ENCODE measurements at places on chromosomes 2 and 18. TPM values are rescaled to one million over a fixed set of nuclear protein-coding genes. Genes with fewer than 3 reads are reported as not detected.

DNA sequence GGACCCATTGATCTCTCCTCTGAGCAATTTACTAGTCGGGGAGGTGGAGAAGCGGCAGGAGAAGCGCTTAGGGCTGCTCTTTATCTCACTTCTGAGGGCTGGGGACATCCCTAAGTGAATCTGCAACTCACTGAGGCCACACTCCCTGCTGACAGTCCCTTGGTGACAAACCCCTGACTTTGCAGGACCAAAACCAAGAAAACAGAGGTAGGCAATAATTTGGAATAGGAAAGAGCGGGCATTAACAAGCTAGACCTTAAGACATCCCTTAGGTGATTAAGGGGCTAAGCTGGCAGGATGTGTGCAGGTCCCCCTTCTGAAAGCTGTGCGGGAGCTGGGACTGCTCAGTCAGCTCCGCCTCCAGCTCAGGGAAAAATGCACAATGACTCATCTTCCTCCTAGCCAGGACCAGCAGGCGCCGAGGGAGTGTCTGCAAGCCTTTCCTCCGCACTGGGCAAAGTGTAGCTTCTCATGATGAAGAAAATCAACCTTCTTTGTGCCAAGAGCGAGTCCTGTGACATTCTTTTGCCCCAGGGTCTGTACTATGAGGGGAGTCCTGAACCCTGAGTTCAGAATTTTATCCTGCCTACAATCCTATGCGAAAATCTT is 63.3 kb downstream of the BOD1L2 start:
- peak; percentile 31 for DNase-seq

The TUBB8B gene
- total RNA-seq: not detected

- no peak for DNase-seq
These were observed 485 bp upstream of the GALNT3 start for GRCh38 chr2:165794536-165794928.

DNA sequence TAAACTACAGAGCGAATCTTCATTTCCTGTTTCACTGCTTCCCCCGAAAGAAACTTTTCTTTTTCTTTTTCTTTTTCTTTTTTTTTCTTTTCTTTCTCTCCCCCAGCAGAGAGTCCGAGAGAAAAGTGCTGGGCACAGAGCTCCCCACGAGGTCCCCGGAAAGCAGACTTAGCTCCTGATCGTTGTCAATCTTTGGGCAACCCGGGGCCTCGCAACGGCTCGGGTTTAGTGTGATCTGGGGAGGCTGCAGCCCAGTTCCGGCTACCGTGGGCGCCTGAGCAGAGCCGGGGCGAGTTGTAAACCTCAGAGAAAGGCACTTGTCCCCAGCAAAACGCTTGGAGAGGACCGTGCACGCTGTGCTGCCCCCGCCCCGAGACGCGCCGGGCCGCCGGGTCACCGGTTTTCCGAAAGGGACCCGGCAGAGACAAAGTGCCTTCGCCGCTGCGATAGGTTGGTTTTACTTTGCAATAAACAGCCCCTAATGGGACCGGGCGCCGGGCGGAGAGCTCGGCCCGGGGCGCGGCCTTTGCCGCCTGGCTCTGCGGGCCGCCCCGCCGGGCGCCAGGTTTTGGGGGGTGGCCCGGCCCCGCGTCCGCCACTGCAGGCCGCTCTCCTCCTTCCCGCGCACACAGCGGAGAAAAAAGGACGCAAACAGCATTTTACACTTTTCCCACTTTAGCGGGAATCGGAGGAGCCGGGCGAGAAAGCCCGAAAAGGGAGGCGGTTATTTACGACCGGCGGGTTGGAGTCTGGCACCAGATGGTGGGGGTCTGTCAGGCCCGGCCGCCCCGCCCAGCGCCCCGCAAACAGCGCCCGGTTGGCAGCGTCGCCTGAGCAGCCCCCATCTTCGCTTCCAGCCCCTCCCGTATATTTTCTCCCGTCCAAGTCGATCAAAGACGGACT is 136.0 kb downstream of the INSIG2 start:
- no peak for DNase-seq

DNA sequence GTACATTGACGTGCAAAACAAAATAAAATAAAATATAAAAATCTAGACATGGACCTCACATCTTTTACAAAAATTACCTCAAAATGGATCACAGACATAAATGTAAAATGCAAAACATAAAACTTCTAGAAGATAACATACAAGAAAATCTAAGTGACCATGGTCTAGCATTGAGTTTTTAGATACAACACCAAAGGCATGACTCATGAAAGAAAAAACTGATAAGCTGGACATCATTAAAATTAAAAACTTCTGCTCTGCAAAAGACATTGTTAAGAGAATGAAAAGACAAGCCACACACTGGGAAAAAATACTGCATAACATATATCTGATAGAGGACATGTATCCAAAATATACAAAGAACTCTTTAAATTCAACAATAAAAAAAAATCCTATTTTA is 14.4 kb downstream of the MAP4K3 start:
- DNase-seq: no peak

DNA sequence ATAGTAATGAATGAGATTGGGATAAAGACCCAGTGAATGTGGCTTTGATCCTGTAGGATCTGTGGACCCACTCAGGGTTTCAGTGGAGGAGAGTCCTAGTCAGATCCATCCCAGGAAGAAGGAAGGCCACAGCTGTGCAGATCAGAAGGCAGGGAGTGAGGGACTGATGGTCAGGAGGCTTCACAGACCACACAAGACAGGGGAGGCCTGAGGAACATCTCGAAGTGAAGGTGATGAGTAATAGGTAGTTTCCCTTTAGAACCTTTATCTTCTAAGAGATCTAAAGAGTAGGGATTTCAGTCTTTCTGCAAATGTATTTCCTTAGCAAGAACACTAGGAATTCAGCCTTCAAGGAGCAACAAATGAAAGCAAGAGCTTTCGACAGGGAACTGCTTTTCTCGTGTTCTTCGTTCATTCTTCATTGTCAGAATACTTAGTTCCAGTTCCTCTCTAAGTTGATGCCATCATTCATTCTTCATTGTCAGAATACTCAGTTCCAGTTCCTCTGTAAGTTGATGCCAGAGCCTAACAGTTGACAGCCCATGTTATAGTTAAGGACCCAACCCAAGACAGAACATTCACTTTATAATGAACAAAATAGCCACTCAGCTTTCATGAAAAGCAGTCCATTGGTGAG is 150.2 kb upstream of the EPAS1 start:
- DNase-seq: no peak

All from SJCRH30 (cell line).